ENCODE measurements at places on chromosomes 3 and 15.

- H3K4me1 ChIP-seq: no peaks in the 10 kb centered on the region
- H3K36me3 ChIP-seq: no peaks in the 10 kb centered on the region
- DNase-seq: no peak
- H3K27me3 ChIP-seq: no peaks in the 10 kb centered on the region
- no peak overlapping the region for H3K4me3 ChIP-seq
Measured at GRCh38 chr15:22253676-22254408, 173.5 kb downstream of the OR4M2 start.

GRCh38 chr3:59364496-59364895, 314.7 kb upstream of the CFAP20DC start:
- H3K4me1 ChIP-seq: no peaks in the 10 kb centered on the region
- no peaks in the 10 kb centered on the region for H3K27me3 ChIP-seq
- no peaks in the 10 kb centered on the region for H3K36me3 ChIP-seq

- no peaks in the 10 kb centered on the region for H3K4me1 ChIP-seq
- no peak overlapping the region for H3K4me3 ChIP-seq
- no peaks in the 10 kb centered on the region for H3K27me3 ChIP-seq
- no peak overlapping the region for H3K27ac ChIP-seq
- DNase-seq: no peak
Measured at GRCh38 chr3:179660872-179661271, 8.0 kb downstream of the USP13 start.

GRCh38 chr3:89372456-89372855, 265.0 kb downstream of the EPHA3 start:
- no peak for DNase-seq
- no peak overlapping the region for H3K27ac ChIP-seq
- no peaks in the 10 kb centered on the region for H3K36me3 ChIP-seq
- H3K27me3 ChIP-seq: no peaks in the 10 kb centered on the region
- H3K4me1 ChIP-seq: no peaks in the 10 kb centered on the region

DNA sequence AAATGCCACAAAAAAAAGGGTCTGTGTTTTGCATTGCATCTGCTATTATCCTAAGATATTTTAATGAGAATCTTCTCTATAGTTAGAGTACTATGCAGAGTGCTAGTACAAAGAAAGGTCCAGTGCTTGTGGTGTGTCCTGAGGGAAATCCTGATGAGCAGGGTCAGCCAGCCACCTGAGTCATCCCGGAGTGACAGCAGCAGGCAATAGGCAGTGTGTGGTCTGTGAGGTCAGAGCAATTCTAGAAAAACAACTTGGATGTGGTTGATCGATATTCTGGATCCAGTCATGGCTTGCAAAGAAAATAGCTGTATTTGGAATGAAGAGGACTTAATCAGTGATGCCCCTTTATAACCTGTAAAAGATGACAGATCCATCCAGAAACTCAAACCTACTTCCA, 119.2 kb downstream of the CTNNB1 start:
- no peaks in the 10 kb centered on the region for H3K4me1 ChIP-seq
- no peaks in the 10 kb centered on the region for H3K27me3 ChIP-seq
- H3K4me3 ChIP-seq: no peak overlapping the region
- no peak for DNase-seq
- no peaks in the 10 kb centered on the region for H3K36me3 ChIP-seq
